Uterus (tissue), 4 donors: ENCODE measurements at places on chromosomes 4 and X. TPM values are rescaled to one million over a fixed set of nuclear protein-coding genes. Genes with fewer than 3 reads are reported as not detected.
A peak's percentile ranks its signal among the peaks of the same experiment; 100 is the strongest.

DNA sequence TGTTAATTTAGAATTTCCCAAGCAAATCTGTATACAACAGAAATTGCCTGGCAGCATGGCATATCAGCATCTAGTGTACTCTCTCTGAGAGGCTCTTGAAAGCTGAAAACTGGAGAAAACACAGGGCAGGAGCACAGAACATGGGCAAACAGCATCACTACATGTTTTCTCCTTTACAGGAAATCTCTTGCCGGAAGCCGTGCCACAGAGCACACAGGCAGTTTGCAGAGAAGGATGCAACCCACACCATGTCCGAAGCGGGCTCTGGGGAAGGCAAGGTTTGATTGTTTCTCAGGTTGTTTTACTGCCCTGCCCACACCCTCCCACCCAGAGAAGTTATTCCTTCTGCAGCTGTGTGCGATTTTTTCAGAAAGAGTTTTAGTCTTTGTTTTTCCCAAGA is 41.1 kb upstream of the FAM9C start:
- no peak for DNase-seq

The TEC gene
- total RNA-seq = 6.8 TPM

DNA sequence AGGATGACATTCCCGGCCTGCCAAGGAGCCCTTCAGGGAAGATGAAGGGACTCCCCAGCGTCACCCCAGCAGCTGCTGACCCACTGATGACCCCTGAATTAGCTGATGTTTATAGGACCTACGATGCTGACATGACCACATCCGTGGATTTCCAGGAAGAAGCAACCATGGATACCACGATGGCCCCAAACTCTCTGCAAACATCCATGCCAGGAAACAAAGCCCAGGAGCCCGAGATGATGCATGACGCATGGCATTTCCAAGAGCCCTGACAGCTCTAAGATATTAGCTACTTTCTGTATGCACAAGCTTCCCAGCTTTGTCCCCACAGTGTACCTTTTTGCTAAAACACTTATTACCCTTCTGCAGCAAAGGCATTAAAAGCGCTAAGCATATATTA is 14.4 kb downstream of the AMBN start:
- no peak for DNase-seq

DNA sequence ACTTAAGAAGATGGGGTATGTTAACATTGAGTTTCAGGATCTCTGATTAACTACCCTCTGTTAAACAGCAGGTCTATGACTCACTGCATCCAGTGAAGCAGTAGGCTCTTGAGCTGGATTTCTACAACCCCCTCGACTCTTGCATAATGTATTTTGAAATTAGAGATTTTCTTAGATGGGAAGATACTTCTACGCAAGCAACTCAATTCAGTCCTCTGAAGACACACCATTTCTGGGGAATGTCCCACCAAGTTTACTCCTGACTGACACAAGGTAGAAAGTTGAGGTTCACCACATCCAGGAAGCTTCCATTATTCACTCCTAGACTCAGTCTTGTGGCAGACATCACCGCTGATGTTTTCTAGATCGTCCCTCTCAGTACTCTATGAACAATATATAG is 12.9 kb downstream of the PALLD start:
- DNase-seq = no peak

DNA sequence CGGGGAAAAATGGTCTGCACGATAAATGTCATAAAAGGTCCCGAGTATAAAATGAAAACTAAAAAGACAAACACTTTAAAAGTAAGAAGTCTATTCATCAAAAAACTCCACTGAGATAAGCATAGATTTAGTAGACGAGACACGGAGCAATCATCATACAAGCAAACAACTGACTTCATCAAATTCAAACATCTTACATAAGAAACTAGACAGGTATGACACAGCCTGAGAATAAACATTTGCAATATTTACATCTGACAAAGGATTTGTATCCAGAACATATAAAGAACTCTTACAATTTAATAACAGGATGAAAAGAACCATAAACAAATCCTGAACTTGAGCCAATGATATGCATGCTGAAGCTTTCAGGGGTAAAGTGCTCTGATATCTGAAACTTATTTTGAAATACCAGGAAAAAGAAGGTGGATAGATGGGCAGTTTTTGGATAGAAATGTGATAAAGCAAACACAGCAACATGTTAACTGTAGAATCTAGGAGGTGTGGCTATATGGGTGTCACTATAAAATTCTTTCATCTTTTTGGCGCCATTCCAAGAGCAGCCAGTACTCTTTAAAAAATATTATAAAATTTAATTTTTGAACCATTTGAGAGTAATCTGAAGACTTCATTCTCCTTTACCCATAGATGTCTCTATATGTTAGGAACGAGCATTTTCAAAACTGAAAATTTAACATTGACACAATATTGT is 12.0 kb downstream of the MPP1 start:
- DNase-seq = no peak

- DNase-seq = peak; percentile 72
Observed at GRCh38 chr4:185115827-185116232, 27.2 kb upstream of the SLC25A4 start.

DNA sequence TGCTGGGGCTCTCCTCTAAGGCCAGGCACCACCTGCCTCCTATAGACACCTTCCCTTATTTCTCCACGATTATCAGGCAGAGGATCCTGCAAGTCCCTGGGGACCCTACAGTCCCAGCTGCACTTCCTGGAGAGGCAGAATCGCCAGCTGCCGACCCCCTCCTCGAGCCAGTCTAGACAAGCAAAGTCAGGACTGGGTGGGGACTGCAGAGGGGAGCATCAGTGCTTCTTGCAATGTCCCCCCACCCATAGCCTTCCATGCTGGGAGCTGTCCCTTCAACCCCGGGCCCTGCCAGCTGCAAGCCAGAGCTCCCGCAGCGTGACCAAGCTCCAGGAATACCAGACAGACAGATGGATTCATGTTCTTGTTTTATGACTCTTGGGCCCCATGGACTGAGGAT is 1.4 kb upstream of the CRMP1 start:
- no peak for DNase-seq

DNA sequence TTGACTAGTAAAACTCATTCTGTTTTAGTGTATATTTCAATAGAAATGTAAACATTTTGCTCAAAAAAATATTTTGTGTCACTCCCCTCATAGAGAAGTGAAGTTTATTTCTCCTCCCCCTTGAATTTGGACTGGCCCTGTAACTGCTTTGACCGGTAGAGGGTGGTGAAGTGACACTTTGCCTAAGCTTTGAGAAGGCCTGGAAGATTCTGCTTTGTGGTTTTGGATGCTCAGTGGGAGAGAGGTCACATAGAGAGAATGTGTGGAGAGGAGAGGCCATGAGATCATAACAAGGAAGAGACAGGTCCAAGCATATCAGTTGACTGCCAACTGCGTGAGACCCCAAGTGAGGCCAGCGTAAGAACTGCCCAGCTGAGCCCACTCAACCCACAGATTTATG is 19.1 kb upstream of the ARX start:
- DNase-seq = no peak

The GAGE12F gene
- not detected for total RNA-seq

DNA sequence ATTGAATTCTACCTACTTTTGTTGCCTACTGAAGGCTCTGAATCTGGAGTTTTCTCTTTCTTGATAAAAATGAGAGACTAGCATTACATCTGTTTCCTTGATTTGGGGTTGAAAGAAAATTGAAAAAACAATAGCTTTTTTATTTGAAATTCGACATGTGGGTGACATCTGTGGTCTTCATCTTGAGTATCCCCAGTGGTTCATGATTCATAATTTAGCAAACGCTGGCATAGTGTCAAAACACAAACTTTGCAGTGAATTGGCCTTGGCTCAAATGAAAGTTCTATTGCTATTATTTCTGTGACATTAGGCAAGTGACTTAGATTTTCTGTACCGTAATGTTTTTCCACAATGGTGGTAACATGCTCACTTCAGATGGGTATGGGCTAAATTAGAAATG is 747.6 kb downstream of the PCDH7 start:
- no peak for DNase-seq

DNA sequence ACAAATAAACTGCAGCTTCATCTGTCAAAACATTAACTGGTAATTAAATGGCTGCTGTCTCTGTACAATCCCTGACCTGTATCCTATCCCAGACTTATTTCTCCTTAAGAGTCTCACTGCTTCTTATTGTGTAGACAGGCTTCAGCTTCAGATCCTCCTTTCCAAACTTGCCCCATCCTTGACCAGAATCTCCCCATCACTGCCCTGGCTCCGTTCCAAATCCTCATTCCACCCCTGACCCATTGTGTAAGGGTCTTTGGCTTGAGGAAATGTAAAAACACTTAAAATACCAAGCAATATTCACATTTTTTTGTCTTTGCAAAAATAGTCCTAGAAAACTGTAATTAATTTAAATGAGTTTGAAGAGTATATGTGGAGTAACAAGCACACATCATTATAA is 152.6 kb upstream of the VEGFC start:
- no peak for DNase-seq

GRCh38 chr4:108852691-108853090 is 89.8 kb upstream of the ETNPPL start:
- no peak for DNase-seq

DNA sequence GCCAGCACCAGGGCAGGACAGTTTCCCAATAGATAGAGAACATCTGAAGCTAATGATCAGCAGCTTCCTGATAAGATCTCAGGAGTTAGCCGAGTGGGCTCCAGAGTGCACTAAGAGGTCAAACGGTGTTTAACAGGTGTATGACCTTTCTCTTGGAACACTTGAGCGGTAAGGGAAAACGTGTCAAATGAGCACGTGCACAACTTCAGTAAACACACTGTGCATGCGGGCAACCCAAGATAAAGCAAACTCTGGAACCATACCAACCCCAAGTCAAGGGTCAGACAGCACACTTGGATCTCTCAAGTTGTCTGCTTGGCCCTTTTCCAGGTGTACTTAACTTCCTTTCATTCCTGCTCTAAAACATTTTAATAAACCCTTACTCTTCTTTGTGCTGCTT is 1941.5 kb upstream of the PCDH10 start:
- DNase-seq = no peak

The PPEF2 gene
- not detected for total RNA-seq

The SORCS2 gene
- 5.2 TPM for total RNA-seq

The FBXW7 gene
- 97.7 TPM for total RNA-seq

GRCh38 chr4:16293210-16293838 is 67.1 kb upstream of the TAPT1 start:
- DNase-seq = no peak

GRCh38 chr4:173860094-173860493 is 330.1 kb upstream of the HAND2 start:
- no peak for DNase-seq

GRCh38 chrX:64850371-64851082 is 125.7 kb downstream of the ZC4H2 start:
- DNase-seq = no peak

The FDCSP gene
- total RNA-seq = not detected

The SPARCL1 gene
- 1,777 TPM for total RNA-seq

GRCh38 chrX:132748268-132748667 is 210.2 kb downstream of the HS6ST2 start:
- DNase-seq = no peak

- no peak for DNase-seq
Observed at GRCh38 chr4:56806666-56807065, 14.8 kb downstream of the SPINK2 start.

GRCh38 chrX:107451731-107452130 is 2.3 kb downstream of the FRMPD3 start:
- no peak for DNase-seq

DNA sequence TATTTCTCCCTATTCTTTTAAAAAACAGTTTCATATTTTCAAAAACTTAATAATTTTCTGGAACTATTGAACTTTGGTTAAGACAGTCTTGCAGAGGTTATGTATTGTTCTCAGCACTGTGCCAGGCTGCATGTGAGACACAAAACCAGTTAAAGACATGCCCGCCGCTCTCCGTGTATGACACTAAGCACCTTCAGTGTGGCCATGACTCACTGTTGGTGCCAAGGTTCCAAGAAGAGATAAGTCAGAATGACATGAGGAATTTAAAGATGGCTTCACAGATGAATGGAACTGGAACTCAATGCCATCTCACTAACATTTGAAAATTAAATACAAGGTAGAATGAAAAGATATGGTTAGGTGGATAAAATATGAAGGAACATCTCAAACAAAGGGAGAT is 525.5 kb upstream of the ZFP42 start:
- DNase-seq = no peak

DNA sequence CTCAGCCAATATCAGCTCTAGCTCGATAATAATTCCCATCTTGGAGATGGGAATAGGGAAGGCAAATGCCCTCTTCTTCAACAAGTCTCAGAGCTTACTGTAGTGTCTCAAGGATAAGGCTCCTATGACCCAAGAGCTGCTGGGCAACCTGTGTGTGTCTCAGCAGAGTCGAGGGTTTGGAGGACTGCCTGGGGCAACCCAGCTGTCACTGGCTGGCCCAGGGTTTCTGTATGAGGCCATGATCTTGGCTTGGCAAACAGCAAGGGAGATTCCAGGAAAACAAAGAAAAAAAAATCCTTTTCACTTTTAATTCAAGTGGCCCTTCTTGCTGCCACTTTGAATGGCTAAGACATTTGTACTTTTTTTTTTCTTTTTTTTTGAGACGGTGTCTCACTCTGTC is 34.4 kb downstream of the TMSB4X start:
- DNase-seq = no peak

GRCh38 chr4:1200425-1201035 is 28.1 kb upstream of the SPON2 start:
- DNase-seq = peak; percentile 94

- DNase-seq = no peak
Observed at GRCh38 chrX:38192007-38192810, 28.5 kb downstream of the SRPX start.

DNA sequence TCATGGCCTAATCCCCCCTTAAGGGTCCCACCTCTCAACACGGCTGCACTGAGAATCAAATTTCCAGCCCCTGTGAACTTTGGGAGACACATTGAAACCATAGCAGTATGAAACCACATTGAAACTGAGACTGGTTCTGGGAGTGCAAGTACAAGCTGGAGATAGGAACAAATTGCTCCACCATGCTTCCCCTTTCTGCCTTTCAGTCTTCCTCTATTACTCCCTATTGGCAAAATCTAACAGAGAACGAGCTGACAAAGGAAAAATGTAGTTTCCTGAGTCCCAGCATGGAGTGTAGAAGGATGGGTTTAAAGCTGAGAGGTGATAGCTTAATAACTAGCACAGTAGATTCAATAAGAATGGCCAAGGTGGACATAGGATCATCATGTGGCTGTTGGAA is 161.7 kb upstream of the RPL34 start:
- DNase-seq = no peak

The PGAM4 gene
- total RNA-seq = not detected

- no peak for DNase-seq
Observed at GRCh38 chr4:76120199-76120598, 28.0 kb downstream of the NUP54 start.
